ENCODE measurements at places on chromosomes 4 and X.

- no peak for DNase-seq
Observed at GRCh38 chr4:105520819-105521790, 31.3 kb upstream of the ARHGEF38 start.

DNA sequence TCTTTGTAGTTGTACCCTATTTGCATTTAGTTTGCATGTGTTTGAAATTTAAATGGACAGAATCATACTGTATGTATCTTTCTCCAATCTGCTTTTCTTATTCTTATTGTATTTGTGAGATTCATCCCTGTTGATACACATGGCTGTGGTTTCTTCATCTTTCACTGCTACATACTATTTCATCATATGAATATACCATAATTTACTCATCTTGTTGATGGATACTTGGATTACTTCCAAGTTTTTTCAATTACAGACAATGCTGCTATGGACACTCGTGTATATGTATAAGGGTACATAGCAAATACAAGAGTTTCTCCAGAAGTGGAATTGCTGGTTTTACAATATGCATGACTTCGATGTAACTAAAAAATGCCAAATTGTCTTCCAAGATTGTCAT is 11.8 kb upstream of the KLHL8 start:
- no peak for DNase-seq

DNA sequence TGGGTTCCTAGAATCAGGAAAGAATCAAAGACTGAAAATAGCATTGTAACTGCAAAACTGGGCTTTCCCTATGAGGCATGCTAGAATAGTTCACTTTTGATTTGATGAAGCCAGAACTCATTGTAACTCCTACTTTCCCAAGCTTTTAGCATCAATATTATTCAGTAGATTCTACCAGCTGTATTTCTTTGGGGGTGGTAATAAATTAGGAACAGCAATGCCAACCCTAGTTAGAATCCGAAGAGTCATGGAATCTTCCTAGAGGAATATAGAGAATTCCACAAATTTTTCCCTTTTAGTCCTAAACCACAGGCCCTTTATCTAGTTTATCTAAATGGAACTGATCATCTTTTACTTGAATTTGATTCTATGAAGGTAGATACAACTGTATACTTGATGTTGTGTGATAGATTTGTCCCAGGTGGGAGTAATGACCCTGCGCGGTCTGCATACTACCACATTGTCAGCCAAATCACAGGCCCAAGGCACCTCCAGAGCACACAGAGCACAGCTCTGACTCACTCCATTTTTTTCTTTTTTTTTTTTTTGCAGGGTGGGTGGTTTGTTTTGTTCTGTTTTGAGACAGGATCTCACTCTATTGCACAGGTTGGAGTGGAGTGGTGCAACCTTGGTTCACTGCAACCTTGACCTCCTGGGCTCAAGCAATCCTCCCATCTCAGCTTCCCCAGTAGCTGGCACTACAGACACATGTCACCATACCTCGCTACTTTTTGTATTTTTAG is 66.6 kb downstream of the EDNRA start:
- no peak for DNase-seq

DNA sequence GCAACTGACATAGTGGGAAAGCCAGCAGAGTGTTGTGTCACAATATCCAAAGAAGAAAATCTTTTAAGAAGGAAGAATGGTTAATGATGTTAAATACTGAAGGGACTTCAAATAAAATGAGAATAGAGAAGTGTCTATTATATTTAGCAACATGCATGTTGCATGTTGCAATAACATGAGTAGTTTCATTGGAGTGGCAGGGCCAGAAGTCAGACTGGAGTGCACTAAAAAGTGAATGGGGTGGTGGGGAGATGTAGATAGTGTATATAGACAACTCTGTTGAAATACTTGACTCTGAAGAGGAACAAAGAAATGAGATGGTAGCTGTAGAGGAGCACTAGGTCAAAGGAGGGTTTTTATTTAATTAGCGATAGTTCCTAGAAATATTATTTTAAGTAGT is 9.5 kb upstream of the AMMECR1 start:
- DNase-seq = no peak

GRCh38 chr4:90226734-90227133 is 99.5 kb downstream of the CCSER1 start:
- no peak for DNase-seq

DNA sequence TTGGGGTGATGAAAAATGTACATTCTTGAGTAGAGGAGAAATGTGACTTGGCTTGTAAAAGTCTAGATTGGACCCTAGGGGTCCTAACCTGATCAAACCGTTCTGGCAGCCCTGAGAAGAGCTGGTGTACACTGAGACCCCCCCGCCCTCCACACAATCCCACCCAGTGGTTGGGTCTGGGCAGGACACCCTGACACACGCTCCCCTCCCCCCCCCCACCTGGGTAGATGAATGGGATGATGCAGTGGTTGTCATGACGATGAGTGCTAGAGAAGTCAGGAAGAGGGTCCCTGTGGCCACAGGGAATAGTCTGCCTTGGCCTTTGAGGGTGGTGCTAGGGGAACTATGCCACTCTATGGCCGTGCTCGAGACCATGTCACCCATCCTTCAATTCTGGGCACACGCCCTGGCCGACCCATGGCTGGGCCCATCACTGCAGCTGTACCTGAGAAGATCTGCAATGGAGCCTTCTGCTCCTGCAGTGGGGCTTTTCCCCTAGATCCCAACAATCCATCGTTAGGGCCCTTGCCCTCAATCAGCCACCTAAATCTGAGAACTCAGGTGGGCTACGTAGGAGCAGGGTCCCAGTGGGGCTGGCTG is 4.4 kb downstream of the CDK16 start:
- no peak for DNase-seq

- DNase-seq = no peak
Observed at GRCh38 chr4:110823251-110823650, 200.4 kb upstream of the PITX2 start.

- no peak for DNase-seq
Observed at GRCh38 chrX:150774798-150775568, 81.8 kb downstream of the MTMR1 start.

GRCh38 chr4:119162174-119162573 is 26.5 kb downstream of the MYOZ2 start:
- no peak for DNase-seq

- DNase-seq = no peak
Observed at GRCh38 chr4:145389550-145389949, 92.1 kb upstream of the SMAD1 start.

GRCh38 chrX:43481576-43481975 is 174.5 kb upstream of the MAOA start:
- no peak for DNase-seq

DNA sequence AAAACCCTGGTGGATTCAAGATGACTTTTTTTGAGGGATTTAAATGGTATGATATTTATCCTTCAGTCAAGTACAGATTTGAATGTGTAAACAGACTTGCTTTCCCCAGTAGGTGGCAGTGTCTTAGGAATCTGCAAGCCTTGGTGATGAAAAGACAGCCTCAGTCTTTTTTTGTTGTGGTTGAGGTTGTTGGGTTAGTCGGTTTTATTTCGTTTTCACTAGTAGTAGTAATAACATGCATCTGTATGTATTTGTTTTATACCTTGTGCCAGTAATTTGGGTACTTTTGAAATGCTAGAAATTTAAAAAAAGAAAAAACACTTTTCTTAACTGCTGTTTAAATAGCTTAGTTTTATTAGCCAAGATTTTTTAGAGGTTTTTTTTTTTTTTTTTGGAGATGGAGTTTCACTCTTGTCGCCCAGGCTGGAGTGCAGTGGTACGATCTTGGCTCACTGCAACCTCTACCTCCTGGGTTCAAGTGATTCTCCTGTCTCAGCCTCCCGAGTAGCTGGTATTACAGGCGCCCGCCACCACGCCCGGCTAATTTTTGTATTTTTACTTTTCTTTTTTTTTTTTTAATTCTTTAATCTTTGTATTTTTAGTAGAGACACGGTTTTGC is 39.2 kb downstream of the COPS4 start:
- peak; percentile 35 for DNase-seq

- DNase-seq = no peak
Observed at GRCh38 chr4:1458581-1458980, 52.3 kb upstream of the NKX1-1 start.

DNA sequence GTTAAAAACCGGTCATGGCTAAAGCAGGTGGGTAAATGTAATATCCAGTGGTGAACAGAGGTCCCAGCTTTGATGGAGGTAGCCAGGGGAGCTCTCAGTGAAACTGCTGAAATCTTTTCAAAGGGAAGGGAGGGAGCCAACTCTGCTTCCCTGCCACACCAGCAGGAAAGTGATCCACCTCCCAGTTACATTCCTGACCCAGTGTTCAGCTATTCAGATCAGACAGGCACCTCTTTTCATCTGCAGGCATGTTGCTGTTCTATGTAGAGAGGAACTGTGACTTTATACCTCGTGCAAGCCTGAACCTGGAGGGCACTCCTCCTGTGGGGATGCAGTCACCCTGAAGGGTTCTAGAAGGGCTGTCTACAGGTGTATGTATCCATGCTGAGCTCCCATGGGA is 37.6 kb downstream of the DCLK2 start:
- no peak for DNase-seq

- no peak for DNase-seq
Observed at GRCh38 chr4:52748432-52748831, 2.8 kb downstream of the ERVMER34-1 start.

DNA sequence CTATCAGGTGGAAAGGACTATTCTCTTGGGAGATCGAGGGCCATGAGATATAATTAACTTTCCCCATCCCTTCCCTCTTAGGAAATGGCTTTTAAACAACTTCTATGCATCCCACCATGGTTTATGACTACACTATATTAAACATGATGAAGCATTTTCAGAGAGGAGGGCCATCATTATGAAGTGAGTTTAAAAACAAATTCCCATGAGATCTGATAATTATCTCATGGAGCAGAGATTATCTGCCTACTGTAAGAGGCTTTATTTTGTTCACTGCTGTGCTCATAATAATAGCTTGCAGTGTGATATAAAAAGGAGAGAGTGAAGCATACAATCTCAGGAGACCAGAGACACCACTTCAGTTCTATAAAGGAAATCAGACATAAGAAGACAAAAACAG is 330.5 kb upstream of the ZFP42 start:
- DNase-seq = no peak

- DNase-seq = no peak
Observed at GRCh38 chr4:1874201-1874600, 3.0 kb downstream of the NSD2 start.

- DNase-seq = no peak
Observed at GRCh38 chr4:158624889-158625478, 46.7 kb downstream of the C4orf46 start.

DNA sequence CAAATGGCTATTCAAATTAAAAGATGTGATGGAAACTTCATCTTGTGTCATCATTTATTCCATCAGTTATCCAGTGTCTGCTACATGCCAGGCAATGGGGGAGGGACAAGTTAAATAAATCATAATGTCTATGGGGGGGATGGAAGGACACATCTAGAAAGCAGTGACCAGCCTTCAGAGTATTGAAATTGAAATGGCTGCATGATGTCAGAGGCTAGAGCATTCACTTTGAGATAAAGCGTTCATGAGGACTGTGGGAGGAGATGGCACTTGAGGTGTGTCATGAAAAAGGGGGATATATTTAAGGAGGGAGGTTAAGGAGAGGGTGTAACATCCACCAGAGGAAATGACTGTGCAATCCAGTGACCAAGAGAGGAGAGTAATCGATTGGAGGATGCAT is 50.6 kb downstream of the SLIT2 start:
- DNase-seq = no peak

DNA sequence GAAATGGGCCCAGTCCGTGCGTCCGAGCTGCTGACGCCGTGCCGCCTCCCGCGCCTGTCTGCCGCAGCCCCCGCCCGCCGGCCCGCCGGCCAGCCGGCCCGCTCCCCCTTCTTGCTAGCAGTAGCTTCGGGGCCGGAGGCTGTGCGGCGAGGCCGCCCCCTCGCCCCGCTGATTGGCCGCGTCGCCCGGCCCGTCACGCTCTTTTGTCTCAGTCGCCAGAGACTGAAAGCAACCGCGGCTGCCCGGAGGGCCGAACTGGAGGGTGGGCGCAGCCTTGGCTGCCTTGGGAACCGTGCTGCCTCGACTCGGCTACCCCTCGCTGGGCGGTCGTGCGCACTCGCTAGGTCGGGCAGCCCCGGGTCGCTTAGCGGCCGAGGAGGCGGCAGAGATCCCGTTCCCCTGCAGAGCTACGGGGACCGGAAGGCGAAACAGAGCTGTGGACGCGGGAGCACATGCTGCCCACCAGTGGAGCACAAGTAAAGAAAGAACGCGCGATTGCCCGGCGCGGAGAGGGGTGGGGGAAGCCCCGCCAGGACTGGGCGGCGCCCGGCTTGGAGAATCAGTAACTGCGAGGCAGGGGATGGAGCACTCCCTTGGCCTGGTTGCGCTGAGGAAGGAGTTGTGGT is at the start of gene ZCCHC18:
TSS of gene ZCCHC18 (plus strand) at position 198 of the 626 bp plus-strand sequence. CDS start 1,589 bp downstream, outside the sequence.
- DNase-seq = peak; percentile 14

DNA sequence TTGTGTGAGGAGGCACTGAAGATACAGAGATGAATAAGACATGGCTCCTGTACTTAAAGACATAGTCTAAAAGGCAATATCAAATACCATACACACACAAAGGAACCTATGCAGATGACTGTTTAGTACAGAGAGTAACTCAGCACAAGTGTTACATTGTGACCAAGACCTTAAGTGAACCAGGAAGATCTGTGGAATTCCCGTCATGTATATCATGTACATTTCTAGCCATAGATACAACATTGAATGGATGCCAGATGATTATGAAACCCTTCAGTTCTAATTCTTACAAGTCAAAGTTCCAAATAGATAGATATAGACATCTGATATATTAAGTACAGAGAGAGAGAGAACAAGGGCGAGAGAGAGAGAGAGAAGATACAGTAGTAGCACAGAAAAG is 73.2 kb downstream of the PAK3 start:
- DNase-seq = no peak

DNA sequence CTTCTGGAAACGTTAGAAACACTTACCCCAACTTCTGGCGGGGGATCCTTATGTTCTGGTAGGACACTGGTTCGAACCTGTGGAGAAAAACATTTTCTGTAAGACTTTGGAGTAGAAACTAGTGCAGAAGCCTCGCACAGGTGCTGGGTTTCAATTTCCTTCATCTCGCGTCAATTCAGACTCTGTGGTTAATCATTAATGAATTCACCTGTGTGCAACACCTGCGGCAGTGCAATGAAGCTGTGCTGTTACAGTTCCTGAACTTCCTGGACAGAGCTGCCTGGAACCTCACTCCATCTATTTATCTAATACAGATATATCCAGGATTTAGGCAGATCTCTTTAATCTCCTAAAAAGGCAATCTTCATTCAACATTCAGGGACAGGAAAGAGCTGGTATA is 531.4 kb downstream of the INPP4B start:
- no peak for DNase-seq

GRCh38 chr4:26804451-26804850 is 56.2 kb upstream of the STIM2 start:
- no peak for DNase-seq

GRCh38 chr4:143441678-143442077 is 71.8 kb upstream of the SMARCA5 start:
- no peak for DNase-seq

DNA sequence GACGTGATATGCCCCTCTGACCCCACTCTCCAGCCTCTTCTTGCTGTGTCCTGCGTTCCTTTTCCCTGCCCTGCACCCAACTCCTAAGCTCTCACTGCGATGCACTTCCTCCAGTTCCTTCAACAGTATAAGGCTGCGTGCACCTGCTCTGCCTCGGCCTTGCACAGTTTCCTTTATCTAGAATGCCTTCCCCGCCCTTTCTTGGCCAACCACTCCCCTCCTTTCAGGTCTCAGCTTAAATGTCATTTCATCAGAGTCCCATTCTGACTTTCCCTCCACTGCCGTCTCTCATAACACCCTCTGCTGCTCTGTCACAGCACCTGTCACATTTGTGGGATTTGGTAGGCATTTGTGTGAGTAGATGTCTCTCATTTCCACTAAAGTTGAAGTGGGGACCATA is 58.4 kb upstream of the NEIL3 start:
- no peak for DNase-seq

- no peak for DNase-seq
Observed at GRCh38 chr4:7787067-7787466, 152.6 kb downstream of the AFAP1 start.

All from stimulated activated CD8-positive, alpha-beta memory T cell treated with anti-CD3 and anti-CD28 coated beads, Interleukin-15, amount 100 ng/mL, for 48 hours (primary cell).